ENCODE measurements at places on chromosomes 2 and 18.

GRCh38 chr18:76873713-76874112 is 51.4 kb downstream of the ZNF236 start:
- DNase-seq: no peak

- DNase-seq: no peak
These were observed 45.1 kb downstream of the FARSB start for GRCh38 chr2:222610746-222611145.

GRCh38 chr18:40072761-40073160 is 1882.3 kb upstream of the PIK3C3 start:
- DNase-seq: no peak

DNA sequence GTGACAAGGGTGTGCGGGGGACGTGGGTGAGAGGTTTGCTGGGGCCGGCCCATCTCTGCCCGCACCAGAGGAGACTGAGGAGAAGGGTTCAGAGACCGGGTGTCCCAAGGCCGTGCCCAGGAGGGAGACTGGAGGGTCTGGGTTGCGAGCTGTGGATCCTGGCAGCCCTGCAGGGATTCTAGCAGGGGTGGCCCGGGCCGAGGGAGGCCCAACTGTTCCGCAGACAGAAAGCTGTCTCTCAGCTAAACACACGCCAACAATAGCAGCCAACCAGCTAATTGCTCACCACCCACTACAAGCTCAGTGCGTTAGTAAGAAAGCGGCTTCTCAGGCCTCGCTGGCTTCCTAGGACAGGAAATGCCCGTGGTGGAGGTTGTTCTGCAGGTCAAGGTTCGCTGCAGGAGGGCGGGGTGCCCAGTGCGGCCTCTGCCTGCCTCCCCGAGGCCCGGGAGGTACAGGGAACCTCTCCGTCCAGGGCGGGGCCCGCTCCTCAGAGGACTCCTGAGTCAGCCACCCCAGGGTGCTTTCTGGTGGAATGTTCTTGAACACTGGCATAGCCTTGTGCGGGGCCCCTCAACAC is 282.0 kb upstream of the PXDN start:
- no peak for DNase-seq

DNA sequence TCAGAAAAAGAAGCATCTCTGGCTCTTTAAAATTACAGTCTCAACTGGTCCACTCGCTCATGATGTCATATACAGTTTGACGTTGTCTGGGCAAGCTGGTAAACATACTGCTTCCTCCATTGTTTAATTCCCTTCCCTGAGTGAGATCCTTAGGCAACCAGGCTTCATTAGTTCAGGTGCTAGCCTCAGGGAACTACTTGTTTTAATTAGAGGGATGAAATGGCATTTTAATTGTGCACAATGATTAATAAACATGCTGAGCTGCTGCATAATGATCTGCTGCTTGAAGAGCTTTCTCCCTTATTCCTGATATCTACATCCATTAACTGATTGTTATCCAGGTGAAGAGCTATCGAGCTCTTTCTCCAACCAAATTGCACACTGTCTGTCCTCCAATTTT is 195.6 kb upstream of the ETAA1 start:
- DNase-seq: no peak

DNA sequence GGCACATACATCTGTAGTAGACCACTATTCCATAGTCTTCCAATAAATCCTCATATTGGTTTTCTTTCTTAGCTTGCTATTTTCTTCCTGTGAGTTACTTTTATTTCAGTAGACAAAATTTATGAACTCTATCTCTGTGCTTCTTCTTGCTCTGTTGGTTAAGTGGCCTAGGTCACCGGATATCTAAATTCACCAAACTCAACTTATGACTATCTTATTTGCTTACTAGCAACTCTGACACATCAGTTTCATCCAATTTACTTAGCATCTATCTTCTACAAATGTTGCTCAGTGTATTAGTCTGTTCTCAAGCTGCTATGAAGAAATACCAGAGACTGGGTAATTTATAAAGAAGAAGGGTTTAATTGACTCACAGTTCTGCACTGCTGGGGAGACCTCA is 432.5 kb upstream of the FSIP2 start:
- DNase-seq: no peak
